ENCODE measurements at places on chromosomes 3 and 15.

DNA sequence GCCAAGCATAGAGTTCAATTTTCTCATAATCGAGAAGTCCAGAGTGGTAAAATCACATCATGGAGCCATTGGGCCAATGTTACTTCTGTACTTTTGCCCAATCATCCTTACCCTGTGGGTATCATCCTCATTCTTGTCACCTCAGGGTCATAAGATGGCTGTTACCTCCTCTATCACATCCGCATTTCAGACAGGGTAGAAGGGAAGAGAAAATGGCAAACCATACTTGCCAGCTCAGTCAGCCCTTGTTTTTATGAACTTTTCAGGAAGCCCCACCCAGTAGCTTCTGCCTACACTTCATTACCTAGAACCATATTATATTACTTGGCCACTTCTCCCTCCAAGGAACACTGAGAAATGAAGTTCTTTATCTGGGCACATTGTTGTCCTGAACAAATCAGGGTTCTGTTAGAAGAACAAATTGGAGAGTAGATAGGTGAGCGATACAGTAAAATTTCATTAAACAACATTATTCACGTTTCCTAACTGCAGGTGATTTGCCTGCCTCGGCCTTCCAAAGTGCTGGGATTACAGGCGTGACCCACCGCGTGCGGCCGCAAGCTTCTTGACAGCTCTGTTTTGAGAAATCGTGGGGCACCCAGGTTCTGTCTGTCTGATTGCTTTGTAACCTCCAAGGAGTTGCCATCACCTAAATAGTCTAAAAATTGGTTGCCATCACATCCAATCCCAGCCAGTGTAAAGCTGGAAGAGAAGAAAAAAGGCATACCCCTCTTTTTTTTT, 34.5 kb upstream of the RPN1 start:
- DNase-seq, result no peak

DNA sequence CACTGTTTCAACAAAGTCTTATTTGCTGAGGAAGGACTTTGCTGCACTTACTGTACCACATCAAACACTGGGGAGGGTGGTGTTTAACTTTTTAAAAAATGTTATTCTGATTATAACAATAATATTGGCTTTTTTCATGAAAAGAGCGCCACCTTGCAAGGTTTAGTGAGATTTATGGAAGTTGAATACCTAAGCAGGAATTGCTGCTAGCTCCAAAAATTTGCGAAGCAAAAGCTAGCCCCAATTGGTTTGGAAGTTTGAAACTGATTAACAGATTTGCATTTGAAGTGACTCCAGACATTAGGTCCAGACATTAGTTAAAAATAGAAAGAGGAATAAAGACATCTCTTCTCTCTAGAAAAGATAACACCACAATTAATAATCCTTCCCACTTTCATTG, 6.7 kb downstream of the ZIC1 start:
- DNase-seq, result no peak

GRCh38 chr15:84772031-84772430, 23.6 kb downstream of the ZNF592 start:
- DNase-seq, result no peak

DNA sequence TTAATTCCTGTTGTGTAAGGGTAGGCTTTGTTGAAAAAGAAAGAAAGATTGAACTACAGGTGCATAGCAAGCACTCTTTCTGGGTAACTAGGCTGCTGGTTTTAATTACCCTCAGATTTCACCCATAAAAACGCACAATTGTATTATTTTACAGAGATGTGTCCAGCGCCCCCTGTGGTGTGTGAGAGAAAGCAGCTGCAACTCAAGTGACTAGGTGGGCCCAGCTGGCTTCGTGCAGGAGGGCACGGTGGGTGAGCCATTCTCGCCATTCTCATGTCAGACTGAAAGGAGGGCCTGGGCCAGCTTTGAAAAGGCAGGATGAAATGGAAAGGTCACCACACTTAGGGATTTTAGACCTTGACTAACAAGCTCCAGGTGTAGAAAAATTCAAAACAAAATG, 122.6 kb downstream of the LRIG1 start:
- DNase-seq, result peak; percentile 19

GRCh38 chr3:72127844-72128243, 342.9 kb upstream of the PROK2 start:
- DNase-seq, result no peak

DNA sequence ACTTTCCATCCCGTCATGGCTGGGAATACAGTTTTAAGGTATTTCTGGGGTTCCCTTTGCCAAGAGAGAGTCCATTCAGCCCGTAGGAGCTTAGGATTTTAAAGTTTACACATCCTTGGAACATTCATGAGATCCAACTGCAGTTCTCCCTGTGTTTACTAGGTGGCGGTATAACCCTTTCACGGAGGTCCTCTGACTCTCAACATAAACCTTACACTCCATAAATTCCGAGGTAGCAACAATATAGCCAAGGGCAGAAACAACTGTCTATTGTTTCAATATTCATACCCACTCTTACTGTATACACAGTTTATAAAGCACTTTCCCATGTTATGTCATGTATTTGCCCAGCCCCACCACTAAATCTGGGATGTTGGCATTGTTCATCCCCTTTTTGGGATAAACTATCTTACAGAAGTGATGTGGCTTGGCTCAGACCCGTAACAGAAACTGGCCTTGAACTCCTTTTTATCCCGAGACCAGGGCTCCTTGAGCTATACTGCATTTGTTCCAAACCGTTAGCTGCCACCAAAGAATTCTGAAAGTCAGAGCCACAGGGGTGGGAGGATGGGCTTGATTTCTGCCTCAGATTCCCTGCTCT, 69.2 kb upstream of the COL6A5 start:
- no peak for DNase-seq

- DNase-seq, result no peak
Observed at GRCh38 chr3:72227486-72228070, 442.6 kb upstream of the PROK2 start.

DNA sequence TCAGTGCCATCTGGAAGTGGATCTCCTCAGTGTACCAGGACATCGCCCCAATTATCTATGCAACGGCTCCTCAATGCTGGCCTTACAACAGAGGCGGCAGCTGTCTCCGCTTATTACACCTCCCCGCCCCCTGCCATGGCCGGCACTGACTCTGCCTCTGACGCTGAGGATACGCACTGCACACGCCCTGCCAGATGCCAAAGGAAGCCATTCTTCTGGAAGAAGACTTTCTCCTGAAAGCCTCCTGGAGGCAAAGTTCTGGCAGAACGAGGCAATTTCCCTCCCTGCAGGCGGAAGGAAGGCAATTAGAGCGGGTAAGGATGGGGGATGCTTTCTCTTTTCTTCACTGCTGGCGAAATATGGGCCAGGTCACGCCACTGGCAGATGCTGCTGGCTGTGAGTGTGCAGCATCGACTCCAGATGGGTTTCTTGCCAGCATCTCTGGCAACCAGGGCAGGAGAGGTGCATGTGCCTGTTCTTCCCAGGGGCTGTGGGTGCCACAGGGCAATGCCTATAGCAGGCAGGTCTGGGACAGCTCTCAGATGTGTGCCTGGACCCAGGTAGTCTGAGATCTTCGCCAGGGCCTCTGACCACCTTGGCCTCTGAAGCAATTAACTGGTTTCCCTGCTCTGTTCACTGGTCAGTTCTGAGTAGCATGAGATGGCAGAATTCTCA, 62.2 kb upstream of the MRPS22 start:
- DNase-seq, result no peak

- no peak for DNase-seq
Observed at GRCh38 chr15:36798794-36799193, 219.4 kb downstream of the CDIN1 start.

DNA sequence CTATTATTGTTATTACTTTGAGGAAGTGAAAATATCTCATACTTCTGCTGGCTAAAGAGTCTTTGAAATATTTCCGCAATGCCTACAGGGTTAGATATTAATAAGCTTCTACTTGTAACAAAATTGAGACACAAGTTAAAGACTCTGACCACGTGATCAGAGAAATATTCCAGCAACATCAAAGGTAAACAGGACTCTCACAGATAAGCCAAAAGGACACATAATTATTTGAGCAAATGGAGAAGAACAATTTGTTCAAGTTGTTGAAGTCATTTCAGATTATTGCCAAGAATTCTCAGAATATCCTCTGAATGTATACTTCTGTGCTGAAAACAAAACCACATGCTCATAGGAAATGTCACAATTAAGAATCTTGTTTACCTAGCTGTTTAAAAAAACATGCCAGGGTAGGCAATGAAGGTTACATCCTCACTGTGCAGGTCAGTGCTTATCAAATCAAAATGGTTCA, 225.8 kb upstream of the ALCAM start:
- no peak for DNase-seq

DNA sequence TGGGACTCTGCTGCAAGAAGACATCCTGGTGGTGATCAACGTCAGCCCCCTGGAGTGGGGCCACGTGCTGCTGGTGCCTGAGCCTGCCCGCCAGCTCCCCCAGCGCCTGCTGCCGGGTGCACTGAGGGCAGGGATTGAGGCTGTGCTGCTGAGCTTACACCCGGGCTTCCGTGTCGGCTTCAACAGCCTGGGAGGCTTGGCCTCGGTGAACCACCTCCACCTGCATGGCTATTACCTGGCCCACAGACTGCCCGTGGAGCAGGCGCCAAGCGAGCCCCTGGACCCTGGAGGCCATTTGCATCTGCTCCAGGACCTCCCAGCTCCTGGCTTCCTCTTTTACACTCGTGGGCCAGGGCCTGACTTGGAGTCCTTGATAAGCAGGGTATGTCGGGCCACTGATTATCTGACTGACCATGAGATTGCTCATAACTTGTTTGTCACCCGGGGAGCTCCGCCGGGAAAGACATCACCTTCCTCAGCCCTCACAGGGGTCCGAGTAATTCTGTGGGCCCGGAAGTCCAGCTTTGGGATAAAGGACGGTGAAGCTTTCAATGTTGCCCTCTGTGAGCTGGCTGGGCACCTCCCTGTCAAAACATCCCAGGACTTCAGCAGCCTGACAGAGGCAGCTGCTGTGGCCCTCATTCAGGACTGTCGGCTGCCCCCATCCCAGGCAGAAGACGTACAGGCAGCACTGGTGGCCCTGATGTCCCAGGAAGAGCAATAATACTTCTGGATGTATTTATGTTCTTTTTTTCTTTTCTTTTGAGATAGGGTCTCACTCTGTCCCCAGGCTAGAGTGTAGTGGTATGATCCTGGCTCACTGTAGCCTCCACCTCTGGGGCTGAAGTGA, 7.6 kb downstream of the GDPGP1 start:
- no peak for DNase-seq

- no peak for DNase-seq
Observed at GRCh38 chr3:130462089-130462488, 54.9 kb upstream of the COL6A6 start.

DNA sequence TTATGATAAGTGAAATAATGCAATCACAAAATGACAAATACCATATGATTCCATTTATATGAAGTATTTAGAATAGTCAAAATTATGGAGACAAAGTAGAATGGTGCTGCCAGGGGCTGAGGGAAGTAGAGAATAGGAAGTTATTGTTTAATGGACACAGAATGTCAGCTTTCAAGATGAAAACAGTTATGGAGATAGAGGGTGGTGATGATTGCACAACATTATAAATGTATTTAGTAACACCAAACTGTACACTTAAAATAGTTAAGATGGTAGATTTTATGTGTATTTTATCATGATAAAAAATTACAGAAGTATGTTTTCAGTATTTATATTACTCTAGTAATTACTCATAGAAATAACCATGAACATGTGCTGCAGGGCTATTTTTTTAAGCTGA, 100.8 kb upstream of the AZI2 start:
- no peak for DNase-seq

- no peak for DNase-seq
Observed at GRCh38 chr15:41022487-41023090, 69.3 kb downstream of the CHAC1 start.

- no peak for DNase-seq
Observed at GRCh38 chr3:185330644-185331043, 32.3 kb upstream of the MAP3K13 start.

- no peak for DNase-seq
Observed at GRCh38 chr3:139020036-139020867, 474 bp downstream of the PRR23B start.

DNA sequence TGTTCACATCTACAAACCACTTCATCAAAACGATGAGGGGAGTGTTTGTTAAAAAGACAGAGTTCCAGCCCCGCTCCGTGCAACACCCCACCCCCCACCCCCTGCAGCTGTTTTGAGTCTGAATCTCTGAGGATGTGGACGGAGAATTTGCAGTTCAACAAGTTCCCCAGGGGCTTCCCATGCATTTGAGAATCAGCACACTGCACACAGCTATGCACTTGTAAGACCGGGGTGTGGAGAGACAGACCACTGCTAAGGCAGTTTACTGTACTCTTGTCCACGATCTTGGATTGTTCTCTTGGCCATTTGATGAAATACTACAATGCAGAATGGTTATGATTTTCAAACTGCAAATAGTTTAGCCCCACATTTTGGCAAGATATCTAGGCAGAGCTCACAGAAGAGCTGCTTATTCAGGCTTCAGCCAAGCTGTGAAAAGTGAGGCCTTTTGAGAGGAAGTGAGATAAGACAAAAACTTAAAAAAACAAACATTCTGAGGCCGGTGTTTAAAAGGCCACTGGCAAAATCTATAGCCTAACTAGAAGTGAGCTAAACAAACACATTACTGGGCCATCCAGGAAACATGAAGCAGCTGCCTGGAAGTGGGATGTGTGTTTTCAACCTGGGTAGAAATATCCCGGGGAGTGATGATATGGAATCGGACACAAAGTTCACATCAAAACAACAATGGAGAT, 308.2 kb upstream of the ADAMTS9 start:
- no peak for DNase-seq

DNA sequence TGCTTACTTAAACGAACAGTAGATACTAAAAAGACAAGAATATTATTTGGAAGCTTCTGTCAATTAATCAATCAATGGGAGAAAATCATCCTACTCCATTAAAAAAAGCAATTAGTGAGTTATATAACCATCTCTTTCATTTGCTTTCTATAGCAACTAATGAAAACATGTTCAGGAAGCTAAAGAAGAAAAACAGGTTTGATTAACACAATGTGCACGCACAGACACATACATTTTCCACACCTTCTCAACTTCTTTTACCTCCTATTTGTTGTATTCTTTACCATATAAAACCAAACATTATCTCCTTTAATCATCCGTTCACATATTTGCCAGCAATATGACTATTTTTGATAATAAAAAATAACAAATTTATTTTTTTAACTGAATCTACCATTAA, 111.3 kb downstream of the GBE1 start:
- DNase-seq, result no peak

GRCh38 chr3:143718463-143718862, 129.8 kb downstream of the SLC9A9 start:
- DNase-seq, result no peak

GRCh38 chr3:22555753-22556435, 647.2 kb upstream of the UBE2E2 start:
- no peak for DNase-seq

- DNase-seq, result no peak
Observed at GRCh38 chr15:54820811-54821210, 375.9 kb downstream of the RSL24D1 start.

DNA sequence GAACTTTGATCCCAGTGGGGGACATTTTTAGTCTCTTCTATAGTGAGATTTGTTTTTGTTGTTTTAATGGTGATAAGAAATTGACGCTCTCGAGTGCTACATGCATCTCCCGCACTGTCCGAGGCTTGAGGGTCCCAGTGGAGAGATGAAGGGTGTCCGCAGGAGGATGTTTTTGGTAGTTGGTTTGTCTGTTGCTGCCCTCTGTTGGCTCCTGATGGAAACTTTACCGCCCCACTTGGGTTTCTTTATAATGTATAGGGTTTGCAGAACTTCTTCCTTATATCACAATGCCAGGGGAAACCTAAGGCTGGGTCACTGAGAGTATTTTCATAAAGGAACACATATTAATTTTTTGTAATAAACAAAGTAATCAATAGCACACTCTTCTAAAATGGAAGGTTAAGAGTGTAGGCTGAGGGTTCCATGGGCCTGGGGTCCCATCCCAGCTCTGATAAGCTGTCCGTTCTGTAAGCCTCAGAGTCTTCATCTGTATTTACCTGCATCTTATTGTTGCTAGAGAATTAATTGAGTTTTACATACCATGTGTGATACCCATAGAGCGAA, 185.3 kb upstream of the FEZF2 start:
- no peak for DNase-seq
